Fibroblast of villous mesenchyme (primary cell): ENCODE measurements at places on chromosomes 3 and 15. TPM values are rescaled to one million over a fixed set of nuclear protein-coding genes. Genes with fewer than 3 reads are reported as not detected.

GRCh38 chr15:78243491-78243941, 9.2 kb upstream of the ACSBG1 start:
- DNase-seq: peak; percentile 11

DNA sequence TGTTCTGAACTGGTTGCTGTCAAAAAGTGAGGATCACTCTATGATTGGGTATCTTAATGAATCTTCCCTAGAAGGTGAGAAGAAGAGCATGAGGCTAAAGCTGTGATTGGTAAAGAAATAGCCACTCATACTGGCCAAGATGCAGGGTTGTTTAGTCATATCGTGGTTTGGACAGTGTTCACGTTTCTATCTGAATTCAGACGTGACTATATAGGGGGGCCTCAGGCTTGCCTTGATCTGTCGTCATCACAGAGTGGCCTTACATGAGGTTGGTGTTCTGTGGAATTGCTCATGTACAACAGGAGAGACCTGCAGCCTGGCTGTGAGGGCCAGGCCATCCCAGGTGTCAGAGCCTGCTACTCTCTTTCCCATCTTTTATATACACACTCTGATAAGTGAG, 12.4 kb downstream of the RTP2 start:
- DNase-seq: no peak

The TIMMDC1 gene
- 44.8 and 58.7 TPM in 2 replicates for total RNA-seq

The BTLA gene
- not detected in 2 replicates for total RNA-seq

DNA sequence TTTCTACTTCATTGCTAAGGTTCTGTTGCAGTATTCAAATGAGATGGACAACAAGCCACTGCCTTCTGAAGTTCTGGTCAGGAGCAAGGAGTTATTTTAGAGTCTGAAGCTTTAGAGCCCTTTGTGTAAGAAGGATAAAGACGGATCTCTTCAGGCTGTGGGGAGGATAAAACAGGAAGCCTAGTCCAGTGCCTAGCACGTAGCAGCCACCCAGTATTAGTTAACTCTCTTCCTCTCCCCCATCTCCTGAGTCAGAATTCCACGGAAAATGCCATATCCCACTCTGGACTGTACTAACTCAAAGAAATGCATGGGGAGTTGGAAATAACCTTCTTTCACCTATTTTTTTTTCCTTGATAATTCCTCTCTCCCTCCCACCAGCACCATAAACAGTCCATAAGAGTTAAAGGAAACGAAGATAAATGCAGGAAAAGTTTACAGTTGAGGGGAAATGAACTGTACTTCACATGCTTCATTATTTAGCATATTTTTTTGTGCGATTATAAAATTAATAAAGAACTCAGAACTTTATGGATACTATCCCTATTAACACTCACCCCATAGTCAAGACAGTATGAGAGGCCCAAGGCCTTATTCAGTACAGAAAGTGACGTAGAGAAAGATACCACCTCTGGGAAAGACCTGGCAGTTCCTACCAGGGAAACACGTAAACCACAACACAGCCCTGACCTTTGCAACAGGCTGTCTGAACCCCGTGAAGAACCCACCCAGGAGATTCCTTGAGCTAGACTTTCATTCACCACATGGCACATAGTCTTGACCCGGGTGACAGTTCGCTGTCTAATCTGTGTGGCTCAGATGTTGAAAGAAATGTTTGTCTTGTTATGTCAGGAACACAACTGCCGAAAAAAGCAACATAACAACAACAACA, 9.2 kb downstream of the IGF2BP2 start:
- peak; percentile 53 for DNase-seq

The ARF4 gene
- 365 and 531 TPM in 2 replicates for total RNA-seq

- DNase-seq: no peak
These were observed 871.2 kb upstream of the NR2F2 start for GRCh38 chr15:95459273-95459672.

The PDZRN3 gene
- 32.5 and 33.7 TPM in 2 replicates for total RNA-seq

The MKRN3 gene
- total RNA-seq: 0.86 and 0.97 TPM in 2 replicates
